ENCODE measurements at places on chromosomes 3 and 15.

DNA sequence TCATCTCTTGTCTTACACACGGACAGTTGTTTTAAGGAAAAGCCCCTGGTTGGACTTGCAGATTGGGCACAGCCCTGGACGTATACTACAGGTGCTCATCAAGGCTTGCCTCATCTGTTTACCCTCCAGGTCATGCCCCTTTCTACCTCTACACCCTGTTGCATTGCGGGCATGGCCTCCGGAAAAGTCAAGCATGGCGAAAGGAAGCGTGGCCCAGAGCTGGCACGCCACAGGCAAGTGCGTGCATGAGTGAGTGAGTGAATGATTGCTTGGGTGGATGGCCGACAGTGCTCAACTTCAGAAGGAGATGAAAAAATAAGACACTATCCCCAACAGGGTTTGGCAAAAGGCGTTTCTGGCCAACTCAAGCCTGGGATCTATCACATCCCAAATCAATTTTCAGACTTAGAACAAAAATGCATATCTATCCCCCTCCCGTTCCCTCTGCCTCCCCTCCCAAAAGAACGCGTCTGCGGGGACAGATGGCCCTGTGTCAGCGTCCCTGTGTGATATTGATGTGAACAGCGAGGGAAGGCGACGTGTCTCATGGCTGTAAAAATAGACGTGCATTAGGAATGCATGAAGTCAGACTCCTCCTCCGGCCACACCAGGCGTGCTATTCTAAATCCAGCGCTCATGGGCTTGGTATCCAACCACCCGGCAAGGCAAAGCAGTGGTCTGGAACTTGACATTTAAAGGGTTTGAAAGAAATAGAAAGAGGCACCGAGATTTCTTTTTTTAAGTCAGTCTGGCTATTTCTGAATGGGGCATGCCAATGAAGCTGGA lies 96.0 kb downstream of the RPLP1 start:
- no peak for DNase-seq

GRCh38 chr15:34436956-34437442 lies 609 bp downstream of the GOLGA8A start:
- peak; percentile 74 for DNase-seq

- DNase-seq, result no peak
These were observed 21.0 kb downstream of the RFT1 start for GRCh38 chr3:53109190-53109589.

DNA sequence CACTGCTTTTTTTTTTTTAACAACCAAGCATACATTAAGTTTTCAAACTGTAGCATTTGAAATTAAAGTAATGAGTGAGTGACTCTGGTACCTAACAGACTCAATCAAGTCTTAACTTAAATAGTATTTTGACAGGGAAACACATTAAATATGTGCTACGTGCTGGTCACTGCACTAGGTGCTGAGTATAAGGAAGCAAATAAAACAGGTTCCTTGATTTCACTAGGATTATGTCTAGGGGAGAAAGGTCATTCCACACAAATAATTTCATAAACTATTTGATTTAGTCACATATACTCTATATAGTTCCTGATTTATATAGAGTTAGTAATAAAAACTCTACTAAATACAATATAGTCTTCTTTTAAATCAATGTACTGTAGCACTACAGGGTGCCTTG lies 89.4 kb downstream of the SUCLG2 start:
- no peak for DNase-seq

GRCh38 chr3:28036599-28037575 lies 204.5 kb upstream of the CMC1 start:
- DNase-seq, result no peak

GRCh38 chr3:14290631-14291385 lies 111.6 kb upstream of the SLC6A6 start:
- DNase-seq, result no peak

- DNase-seq, result no peak
These were observed 48.7 kb upstream of the CPB1 start for GRCh38 chr3:148778926-148779325.

DNA sequence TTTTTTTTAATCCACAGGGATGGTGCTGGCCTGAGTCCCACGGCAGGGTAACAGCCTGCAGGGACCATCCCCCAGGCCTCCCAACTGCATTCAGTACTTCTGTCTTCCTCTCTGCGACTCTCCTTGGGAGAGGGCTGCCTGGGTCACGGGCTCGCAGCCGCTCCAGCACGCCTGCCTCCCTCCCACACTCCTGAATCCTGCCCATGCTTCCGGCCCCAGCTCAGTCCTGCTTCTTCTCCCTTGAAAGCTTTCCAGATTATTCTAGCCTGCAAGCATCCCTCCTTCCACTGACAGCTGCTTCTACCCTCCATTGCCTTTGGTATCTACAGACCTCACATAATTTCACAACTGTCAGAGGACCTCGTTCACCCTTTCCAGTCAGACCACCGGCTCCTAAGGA lies 32.4 kb downstream of the MEGF11 start:
- no peak for DNase-seq

GRCh38 chr15:91223863-91224262 lies 123.8 kb downstream of the SV2B start:
- DNase-seq, result no peak

DNA sequence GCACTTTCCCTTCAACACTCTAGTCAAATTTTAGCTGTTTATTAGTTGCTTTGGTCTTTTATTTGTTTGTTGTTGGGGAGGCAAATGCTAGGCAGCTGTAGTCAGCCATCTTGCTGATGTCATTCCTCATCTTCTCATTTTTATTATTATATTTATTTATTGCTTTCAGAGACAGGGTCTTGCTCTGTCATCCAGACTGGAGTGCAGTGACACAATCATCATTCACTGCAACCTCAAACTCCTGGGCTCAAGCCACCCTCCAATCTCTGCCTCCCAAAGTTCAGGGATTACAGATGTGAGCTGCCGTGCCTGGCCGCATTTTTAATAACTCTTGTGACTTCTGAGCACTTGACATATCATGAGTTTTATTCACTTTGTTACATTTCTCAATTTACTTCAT lies 441.4 kb downstream of the DIPK2A start:
- no peak for DNase-seq

DNA sequence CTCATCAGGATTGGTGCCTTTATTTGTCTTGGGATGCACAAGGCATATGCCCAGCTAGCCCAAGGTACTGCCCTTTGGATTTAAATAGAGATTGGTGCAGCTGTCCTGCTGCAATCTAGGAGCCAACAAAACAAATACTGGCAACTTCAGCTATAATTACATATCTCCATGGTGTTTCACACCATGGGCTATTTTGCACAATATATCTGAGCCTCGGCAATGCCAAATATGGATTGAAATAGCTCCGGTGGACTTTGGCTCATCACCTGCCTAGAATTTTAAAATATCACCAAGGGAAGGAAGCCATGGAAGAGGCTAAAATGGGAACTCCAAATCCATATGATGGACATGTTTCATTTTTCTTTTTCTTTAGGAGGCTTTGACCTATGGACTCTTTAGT lies 367.8 kb upstream of the UMPS start:
- no peak for DNase-seq

- DNase-seq, result no peak
These were observed 460.8 kb downstream of the SOX2 start for GRCh38 chr3:182172534-182172933.

- DNase-seq, result no peak
These were observed 16.6 kb upstream of the SEMA3F start for GRCh38 chr3:50138266-50139200.

GRCh38 chr3:151330379-151330778 lies 1.0 kb upstream of the P2RY13 start:
- DNase-seq, result no peak

- DNase-seq, result no peak
These were observed 265.1 kb downstream of the UBE2E2 start for GRCh38 chr3:23468203-23468602.
